Suppressor macrophage treated with lipopolysaccharide for 1 hour (primary cell): ENCODE measurements at places on chromosomes 1 and 21.

GRCh38 chr1:30929944-30930525, 21.5 kb upstream of the SDC3 start:
- no peak for DNase-seq

DNA sequence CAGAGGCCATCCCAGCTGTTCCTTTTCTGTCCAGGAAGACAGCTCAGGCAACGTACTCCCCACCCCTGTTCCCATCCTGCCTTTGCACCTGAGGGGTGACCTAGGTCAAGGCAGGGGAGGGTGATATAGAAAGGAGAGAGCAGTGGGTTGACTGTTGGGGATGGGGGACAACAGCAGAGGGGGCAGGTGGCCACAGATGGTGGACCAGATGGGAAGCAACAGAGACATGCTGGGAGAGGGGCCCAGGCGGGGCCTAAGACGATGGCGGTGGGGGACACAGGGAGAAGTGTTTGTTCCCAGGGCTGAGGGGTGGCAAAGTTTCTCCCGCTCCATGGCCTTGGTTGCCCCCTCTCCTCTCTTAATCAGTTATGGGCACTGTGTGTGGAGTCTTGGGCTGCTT, 6.3 kb downstream of the CELSR2 start:
- no peak for DNase-seq

DNA sequence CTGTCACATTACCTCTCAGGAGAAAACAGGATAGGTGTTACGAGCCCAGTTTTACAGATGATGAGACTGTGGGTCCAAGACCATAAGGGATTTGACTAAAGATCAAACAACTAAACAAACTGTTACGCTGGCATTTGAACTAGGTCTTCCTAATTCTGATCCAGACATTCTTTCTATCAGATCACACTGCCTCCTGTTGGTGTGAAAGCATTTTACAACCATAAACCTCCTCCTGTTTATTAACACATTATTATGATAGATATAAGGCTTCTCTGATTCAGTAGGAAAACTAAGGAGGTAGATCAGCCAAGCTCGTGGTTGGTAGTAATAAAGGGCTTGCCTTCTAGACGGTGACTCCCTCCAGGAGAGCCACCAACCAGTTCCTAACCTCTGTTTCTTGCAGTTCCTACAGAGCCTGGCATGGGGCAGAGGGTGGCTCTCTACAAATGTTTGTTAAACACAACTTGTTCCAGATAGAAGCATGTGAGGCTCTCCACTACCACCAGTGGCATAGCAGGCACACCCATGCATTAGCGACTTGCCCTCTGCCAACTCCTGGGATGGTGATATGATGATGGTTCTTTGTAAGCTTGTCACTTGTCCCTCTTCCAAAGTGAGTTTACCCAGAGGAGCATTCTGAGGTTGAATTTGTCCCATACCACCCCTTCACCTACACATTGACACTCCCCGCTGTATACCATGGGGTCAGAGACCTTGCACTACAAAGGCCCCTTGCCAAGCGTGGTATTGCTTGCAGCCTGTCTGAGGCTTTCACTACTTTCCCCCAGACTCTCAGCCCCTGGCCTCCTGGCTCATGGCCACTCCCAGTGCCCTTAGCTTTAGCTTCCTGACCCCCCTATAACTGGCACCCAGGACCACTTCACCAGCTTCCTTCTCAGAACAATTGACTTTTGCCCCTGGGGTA, 96.4 kb upstream of the HOOK1 start:
- DNase-seq, result peak; percentile 64

DNA sequence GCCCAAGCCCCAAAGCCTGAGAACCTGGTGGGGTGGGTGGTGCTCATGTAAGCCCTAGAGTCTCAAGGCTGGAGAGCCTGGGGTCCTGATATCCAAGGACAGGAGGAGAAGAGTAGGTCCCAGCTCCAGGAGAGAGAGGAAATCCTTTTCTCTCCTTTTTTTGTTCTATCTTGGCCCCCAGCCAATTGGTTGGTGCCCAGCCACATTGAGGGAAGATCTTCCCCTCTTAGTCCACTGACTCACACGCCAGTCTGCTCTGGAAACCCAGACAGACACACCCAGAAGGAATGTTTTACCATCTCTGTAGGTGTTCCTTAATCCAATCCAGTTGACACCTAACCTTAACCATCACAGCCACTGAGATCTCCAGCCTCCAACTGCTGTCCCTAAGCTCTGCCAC, 16.2 kb upstream of the LIN9 start:
- no peak for DNase-seq

- DNase-seq, result no peak
Measured at GRCh38 chr1:23561813-23562100, 2.5 kb upstream of the ID3 start.

DNA sequence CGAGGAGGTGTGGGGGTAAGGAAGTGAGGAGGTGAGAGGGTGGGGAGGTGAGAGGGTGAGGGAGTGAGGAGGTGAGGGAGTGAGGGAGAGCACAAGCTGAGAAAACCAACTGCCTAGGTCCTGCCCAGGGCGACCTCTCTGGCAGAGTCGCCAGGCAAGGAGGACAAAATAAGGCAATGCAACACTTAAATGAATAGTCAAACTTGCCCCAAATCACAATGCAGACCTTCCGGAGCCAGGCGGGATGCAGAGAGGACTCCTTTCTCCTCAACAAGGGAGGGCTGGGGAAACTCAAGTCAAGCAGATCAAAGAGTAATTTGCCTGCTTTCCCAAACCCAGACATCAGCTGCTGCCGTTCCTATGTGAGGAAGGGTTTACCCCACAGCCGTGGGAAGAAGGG, 86.0 kb downstream of the CCDC185 start:
- no peak for DNase-seq

DNA sequence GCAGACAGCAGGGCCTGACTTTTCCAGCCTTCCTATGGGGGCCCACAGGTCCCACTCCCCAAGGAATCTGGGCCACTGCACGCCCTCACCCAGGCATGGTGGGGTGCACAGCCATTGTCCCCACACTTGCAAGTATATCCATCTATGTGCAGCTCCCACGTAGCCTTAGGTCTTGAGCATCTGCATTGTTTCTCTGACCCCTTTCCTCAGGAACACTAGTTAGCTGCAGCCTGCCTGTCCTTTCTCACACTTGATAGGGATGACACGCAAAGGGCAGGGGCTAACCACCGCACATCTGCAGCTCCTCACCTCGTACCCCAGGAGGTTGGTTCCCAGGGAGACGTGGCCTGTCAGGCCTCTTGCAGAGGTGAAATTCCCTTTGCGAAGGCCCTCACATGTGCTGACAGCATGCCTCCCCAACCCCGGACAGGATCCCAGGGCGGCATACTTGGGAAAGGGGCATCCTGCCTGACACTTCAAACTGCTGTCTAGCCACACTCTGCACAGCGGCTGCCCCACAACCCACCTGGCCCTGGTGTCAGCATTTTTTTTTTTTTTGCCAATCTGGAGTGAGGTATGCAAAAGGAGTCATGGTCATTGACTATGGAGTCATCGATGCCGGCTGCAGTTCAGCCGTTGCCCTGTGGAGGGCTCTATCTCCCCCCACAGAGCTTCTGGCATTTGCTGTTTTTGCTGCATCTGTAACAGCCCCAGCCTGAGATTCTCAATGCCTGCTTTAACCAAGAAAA, 5.0 kb downstream of the JMJD4 start:
- DNase-seq, result peak; percentile 36

- DNase-seq, result no peak
Measured at GRCh38 chr1:84698151-84699110, 8.2 kb upstream of the SSX2IP start.

GRCh38 chr1:22484706-22485345, 33.2 kb downstream of the ZBTB40 start:
- no peak for DNase-seq

DNA sequence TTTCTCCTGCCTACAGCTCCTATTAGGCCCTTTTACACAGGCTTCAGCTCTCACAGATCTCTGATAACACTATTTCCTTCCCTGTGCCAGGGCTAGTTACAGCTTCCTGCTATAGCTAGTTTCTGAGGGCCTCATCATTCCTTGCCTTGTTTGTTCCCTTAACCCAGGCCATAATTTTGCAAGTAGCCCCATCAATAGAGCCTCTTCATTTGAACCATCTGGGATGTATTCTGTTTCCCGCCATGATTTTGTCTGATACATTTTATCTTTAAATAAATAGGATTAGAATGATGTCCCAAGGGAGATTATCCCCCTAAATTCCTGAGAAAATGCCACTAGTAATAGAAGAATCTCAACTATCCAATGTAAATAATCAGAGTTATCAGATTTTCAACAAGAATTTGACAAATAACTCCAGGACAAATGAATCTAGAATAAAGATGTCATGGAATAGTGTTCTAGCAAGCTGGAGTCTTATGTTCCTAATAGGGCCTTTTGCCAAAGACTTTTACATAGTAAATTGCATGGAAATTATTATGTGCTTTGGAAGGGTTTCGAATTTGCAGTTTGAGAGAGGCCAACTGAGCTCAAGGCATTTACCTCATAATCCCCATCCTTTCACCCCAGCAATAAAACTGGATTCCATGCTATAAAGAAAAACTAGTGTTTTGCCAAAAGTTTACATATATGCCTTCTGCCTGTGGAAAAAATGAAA, 16.1 kb downstream of the IFT25 start:
- no peak for DNase-seq
